ENCODE measurements at places on chromosomes 5 and 9.

DNA sequence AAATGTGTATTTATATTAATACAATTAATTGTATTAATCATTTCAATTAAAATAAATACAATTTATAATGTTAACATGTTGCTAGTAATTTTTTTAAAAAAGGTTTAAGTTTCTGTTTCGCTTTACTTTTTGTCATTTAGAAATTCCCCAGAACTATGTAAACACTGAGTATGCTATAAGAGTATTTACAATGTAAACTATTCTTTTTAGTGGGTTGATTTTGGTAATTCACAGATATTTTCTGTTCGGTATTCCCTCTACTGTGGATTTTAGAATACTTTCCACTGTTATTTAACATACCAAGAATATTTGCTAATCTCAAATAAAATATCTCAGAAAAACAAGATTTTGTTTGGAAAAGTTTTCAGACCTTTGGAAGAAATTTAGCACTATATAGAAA is 1564.4 kb downstream of the EFNA5 start:
- DNase-seq, result no peak

DNA sequence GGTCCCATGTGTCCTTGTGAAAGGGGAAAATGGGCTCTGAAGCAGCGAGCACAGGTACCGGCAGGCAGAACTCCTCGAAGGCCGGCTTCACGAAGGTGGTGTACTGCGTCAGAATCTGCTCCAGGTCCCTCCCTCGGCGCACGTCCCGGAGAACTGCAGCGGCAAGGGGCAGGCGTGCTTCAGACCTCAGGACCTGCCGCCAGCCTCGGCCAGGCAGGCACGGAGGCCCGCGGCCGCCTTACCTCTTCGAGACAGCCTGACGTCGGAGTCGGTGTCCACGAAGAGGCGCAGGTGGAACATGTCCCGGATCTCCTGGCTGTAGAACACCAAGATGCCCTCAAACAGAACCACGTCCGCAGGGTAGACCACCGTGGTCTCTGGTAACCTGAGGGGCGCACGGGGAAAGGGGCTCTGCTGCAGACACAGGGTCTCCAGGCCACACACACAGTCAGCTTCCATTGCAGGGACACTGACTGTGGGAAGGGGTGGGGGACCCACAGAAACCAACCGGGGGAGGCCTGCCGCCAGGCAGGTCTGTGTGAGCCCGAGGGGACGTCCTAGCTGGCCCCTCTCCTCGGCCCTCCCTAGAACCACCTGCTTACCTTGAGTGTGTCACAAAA is 2.1 kb downstream of the UCK1 start:
- no peak for DNase-seq

DNA sequence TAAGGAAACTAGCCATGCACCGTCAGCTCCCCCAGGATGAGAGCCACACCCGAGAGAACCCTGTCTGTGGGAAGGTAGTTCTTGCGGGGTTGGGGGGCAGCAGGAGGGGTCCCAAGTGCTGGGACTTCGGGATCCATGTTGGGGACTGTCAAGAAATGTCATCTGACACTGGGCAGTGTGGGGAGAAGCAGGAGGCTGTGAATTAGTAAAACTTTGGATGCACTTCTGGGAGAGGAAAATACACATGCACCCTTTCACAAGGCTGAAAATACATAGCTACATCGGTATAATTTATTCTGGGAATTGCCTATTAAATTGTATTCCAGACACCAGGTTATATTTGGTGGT is 109.6 kb upstream of the RPS23 start:
- no peak for DNase-seq

DNA sequence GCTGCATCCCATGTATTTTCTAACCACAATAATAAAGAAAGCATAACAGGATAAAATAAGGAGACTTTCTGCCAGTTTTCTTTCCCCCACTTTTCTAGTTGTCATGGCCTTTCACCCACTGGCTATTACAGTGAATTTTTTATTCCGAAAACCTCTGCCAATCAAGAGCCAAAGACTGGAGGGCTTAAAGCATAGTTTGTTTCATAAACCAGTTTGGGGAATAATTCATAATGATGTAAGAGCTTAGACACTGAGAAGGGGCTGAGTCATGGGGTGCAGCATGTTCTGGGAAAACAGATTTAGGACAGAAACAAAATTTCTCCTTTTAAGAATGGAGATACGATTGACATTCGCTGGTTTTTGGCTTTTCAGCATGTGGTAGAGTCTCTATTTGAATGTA is 4.4 kb upstream of the GLIPR2 start:
- no peak for DNase-seq

GRCh38 chr5:74405593-74405992 is 234.9 kb downstream of the ENC1 start:
- DNase-seq, result no peak

GRCh38 chr9:128828719-128829452 is 708 bp downstream of the SPOUT1 start:
- no peak for DNase-seq
